ENCODE measurements at places on chromosomes 2 and 18.

- no peak for DNase-seq
Measured at GRCh38 chr2:239589833-239590232, 189.0 kb upstream of the HDAC4 start.

GRCh38 chr18:50099725-50100407, 95.1 kb downstream of the MYO5B start:
- DNase-seq = no peak

- no peak for DNase-seq
Measured at GRCh38 chr2:14185906-14186305, 446.6 kb upstream of the LRATD1 start.

GRCh38 chr2:60391230-60391629, 162.2 kb downstream of the BCL11A start:
- DNase-seq = no peak

DNA sequence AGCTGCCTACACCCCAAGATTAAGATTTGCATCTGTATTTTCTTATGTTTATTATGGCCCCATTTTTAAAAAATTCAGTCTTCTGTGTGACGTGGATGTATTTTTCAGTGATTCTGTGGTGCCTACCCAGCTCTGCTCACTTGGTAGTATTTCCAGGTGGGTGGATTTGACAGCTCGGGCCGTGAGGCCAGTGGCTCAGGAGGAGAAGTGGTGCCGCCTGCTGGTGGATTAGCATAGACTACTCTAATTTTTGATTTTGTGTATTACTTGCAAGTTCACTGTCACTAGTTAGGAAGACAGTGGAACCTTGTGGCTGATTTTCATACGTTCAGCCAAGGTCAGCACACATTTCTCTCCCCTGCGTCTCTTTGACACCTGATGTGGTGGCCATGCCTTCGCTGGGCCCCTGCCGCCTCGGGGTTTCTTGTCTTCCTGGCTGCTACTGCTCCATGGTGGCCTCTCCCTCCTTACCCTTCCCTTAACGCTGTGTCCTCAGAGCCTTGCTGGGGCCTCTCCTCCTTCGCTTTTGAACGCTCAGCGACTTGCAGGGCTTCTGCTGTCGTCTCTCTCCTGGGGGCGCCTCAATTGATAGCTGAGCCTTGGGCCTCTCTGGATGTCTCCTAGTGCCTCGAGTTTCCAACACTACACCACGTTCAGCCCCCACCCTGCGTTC, 89.4 kb downstream of the DGKD start:
- peak; percentile 69 for DNase-seq

- no peak for DNase-seq
Measured at GRCh38 chr2:152336854-152337510, 2.0 kb downstream of the FMNL2 start.

GRCh38 chr2:233944722-233945121, 27.5 kb downstream of the TRPM8 start:
- no peak for DNase-seq

GRCh38 chr18:54222922-54223567, 1.4 kb downstream of the MBD2 start:
- DNase-seq = no peak

- DNase-seq = no peak
Measured at GRCh38 chr2:183505911-183506310, 381.7 kb downstream of the NUP35 start.

GRCh38 chr18:58605027-58606020, 23.6 kb downstream of the ALPK2 start:
- DNase-seq = no peak

- DNase-seq = no peak
Measured at GRCh38 chr2:9984871-9985480, 33.5 kb downstream of the GRHL1 start.

GRCh38 chr2:128775914-128776285, 457.2 kb upstream of the HS6ST1 start:
- no peak for DNase-seq

GRCh38 chr2:43513796-43514195, 82.0 kb downstream of the THADA start:
- DNase-seq = no peak

DNA sequence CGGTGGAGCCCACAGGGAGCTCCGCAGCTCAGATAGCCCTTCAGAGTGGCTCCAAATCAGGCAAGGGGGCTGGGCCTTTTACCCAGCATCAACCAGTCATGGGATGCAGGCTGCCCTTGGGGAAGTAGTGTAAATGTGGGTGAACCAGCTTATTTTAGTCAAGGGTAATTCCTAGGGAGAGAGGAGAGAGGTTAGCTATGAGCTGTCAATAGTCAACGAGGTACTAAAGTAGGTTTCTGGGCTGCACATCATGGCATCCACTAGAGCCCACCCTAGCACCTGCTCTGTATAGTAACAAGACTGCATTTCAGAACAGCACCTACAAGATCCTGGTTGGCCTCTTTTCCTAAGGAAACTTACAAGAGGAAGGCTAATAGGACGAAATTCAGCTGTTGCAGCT, 9.5 kb upstream of the MCM6 start:
- no peak for DNase-seq

DNA sequence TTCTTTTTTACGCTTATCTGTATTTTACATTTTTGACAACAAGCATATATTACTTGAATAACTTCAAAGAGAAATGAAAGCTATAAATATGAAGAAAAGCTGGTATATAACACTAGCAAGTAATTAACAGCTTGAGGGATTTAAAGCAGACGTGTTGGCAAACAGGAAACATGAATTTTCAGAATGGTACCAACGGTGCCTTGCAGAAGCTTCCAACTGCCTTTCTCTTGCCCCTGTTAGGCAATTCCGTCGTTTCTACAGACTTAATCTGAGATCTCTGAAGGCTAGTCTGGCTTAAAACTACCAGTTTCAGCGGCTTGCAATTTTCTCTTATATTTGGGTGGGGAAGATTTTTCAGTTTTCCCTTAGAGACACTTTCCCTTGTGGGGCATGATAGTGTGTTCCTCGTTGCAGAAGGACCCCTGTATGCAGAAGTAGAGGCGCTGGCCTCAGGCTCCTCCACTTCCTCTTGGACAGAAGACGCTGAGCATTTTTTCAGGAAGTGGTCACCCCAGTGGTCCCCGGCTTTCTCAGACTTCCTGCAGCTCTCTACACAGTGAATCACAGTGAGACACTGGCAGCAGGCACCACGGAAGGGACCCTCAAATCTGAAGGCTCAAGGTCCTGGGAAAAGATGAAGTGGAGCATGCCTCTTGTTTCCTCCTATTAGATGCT, 56.2 kb upstream of the SLC16A14 start:
- DNase-seq = peak; percentile 28

DNA sequence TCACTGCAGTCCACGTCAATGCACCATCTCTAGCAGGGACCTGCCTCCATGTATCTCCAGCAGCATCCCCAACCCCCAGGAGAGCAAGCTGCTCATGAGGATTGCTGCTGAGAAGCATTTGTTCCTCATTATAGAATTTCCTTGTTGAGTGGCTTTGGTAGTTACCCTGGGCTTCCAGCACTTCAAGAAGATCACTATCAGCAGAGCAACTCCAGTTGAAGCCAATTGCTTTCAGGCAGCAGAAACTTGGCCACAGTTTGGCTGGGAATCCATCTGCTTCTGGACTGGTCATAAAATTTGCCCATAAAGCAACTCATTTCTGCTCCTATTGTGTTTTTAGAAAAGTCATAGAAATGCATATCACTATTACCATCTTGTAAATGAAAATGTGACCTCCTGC, 17.4 kb downstream of the TRPM8 start:
- no peak for DNase-seq

DNA sequence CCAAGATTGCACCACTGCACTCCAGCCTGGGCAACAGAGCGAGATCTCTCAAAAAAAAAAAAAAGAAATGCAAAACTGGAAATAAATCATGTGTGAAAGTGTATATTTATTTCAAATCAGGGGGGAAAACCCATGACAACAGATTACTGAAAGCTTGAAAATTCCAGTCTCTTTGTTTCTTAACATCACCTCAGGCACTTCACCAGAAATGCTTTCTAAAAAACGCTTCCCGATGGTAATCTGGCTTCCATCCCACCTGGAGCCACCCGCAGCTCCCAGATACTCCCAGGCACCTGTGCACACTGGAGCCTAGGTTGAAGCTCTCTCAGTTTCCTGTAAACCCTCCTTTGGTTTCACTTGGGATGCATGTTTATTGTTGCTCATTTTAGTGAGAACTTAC, 7.2 kb upstream of the ITGB6 start:
- no peak for DNase-seq

GRCh38 chr18:47983946-47984345, 53.5 kb upstream of the SMAD2 start:
- no peak for DNase-seq

- no peak for DNase-seq
Measured at GRCh38 chr2:47061944-47062678, 93.0 kb downstream of the STPG4 start.

- DNase-seq = no peak
Measured at GRCh38 chr18:4641771-4642368, 186.8 kb upstream of the DLGAP1 start.

DNA sequence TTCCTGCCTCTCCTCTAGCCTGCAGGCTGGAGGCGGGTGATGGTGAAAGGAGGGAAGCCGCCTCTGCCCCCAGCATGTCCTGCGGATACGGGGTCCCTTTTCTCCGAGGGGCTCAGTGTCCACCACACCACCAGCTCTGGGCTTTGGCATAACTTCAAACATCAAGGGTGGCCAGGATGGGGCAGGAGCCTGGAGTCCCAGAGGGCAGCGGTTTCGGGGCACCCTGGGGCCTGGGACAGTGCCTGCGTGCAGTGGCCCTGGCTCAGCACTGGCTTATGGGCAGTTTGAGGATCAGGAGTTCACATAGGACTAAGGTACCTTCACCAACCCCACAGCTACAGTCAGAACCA, 85.5 kb upstream of the GPC1 start:
- no peak for DNase-seq

- DNase-seq = no peak
Measured at GRCh38 chr2:161979490-161979889, 94.5 kb downstream of the DPP4 start.

DNA sequence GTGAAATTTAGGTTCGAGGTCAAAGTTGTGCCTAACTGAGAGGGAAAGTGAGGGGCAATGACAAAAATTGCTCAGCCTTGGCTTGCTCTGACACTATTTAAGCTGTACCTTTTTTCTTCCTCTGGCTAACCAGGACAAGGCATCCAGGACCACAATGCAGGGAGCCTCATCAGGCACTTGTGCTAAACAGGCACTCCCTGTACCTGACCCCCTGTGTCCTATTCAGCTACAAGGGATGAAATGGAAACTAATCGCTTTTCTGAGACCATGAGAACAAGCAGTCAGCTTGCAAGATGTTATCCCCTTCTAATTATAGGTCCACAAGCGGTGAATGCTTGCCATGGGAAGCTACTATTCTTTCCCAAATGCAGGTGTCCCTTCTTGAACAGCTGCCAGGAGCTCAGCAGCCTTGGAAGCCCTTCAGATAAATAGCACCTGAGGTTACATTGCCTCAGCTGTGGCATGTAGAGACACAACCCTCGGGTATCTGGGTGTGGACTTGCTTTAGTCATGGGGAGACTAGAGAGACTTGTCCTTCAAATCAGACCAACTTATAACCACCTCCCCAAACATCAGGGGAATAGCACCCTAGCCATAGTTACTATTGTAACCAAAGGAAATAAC, 19.1 kb upstream of the ITGA6 start:
- DNase-seq = no peak

DNA sequence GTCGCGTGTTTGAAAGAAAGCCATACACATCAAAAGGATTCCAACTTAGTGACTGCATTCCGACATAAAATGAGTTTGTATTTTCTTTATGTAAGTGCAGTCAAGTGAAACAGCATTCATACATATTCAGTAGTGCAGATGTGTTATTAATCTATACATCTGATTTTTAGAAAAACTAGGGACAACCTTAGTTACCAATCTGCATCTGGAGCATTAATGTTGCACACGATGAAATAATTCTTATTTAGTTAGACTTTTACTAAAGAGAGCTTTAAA, 1.9 kb downstream of the GORASP2 start:
- DNase-seq = no peak

DNA sequence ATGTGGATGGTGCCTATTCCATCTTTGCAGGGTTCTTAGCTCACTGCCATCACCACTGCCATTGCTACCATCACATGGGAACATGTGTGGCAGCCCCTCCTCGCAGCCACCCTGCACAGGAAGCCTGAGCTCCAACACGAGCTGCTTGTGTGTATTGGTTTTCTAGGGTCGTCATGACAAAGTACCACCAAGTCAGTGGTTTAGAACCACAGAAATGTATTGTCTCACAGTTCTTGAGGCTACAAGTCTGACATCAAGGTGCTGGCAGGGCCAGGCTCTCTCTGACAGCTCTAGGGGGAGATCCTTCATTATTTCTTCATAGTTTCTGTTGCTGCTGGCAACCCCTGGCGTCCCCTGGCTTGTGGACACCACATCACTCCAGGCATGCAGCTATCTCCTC, 10.3 kb upstream of the IL1R2 start:
- no peak for DNase-seq

DNA sequence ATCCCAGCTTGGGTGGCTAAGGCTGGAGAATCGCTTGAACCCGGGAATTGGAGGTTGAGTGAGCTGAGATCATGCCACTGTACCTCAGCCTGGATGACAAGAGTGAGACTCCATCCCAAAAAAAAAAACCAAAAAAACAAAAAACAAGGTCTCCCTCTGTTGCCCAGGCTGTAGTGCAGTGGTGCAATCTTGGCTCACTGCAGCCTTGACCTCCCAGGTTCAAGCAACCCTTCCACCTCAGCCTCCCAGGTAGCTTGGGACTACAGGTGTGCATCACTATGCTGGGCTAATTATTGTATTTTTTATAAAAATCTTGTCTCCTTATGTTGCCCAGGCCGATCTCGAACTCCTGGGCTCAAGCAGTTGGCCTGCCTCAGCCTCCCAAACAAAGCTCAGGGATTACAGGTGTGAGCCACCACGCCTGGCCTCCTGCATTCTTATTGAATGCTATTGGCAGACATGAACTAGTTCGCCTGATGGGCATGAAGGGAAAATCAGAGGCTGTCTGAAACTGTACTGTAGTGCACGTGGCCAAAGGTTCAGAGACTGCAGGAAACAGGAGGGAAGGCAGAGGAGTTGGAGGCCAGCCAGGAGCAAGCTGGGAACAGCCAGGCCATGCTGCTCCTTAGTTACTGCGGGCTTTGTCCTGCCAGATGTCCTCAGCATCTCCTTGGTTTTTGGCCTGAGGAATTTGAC, 16.0 kb upstream of the ASXL2 start:
- peak; percentile 30 for DNase-seq

DNA sequence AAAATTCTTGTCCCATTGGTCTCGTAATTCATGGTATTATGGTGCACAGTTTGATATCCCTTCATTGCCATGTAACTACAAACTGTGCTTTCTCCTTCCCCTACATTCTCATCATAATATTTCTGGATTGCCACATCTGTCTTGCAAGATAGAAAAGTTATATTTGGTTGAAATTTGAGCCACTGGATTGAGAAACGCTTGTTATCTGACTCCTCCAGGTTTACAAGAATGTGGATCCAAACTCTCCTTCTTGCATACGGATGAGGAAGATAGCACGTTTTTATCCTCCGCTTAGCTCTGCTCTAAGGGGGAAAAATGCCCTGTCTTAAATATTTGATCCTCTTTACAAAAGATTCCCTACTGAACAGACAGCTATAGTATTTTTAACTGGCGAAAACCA, 438.2 kb downstream of the TSN start:
- no peak for DNase-seq
